PC-3 (cell line): ENCODE measurements at places on chromosomes 1 and 21. TPM values are rescaled to one million over a fixed set of nuclear protein-coding genes. Genes with fewer than 3 reads are reported as not detected.

GRCh38 chr1:160623862-160624261, 23.0 kb downstream of the SLAMF1 start:
- DNase-seq: no peak
- H3K36me3 ChIP-seq: no peaks in the 10 kb centered on the region
- H3K27me3 ChIP-seq: peaks cover 73% of the 10 kb centered on the region
- H3K4me1 ChIP-seq: no peaks in the 10 kb centered on the region
- no peak overlapping the region for H3K27ac ChIP-seq

DNA sequence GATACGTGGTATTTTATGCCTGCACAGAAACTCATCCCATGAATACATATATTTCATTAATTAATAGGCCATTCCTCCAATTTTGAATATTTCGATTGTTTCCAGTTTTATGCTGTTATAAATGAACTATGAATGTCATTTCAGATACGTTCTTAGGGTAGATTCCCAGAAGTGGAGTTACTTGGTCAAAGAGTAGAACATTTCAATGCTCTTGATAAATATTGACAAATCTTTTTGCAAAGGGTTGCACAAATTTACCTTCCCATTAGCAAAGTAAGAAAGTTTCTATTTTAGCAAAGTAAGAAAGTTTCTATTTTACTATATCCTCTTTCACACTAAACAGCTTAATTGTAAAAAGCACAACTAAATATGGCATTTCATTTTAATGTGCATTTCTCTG, 48.9 kb downstream of the KCNT2 start:
- no peak overlapping the region for H3K27ac ChIP-seq
- no peaks in the 10 kb centered on the region for H3K27me3 ChIP-seq
- H3K4me3 ChIP-seq: no peak overlapping the region
- no peaks in the 10 kb centered on the region for H3K36me3 ChIP-seq
- no peak for DNase-seq

GRCh38 chr1:151146412-151147131, at the start of gene SEMA6C:
Gene SEMA6C, minus strand, starts transcription at chr1:151146631. Its CDS starts 4,010 bp downstream, at chr1:151142621.
- H3K27ac ChIP-seq: no peak within 1 kb of the TSS
- H3K4me1 ChIP-seq: peaks cover 8% of the 10 kb centered on the region; the same call in 1 of the 2 replicates
- no peaks in the 10 kb centered on the region for H3K27me3 ChIP-seq
- peak within 1 kb of the TSS; percentile 70 for H3K4me3 ChIP-seq

DNA sequence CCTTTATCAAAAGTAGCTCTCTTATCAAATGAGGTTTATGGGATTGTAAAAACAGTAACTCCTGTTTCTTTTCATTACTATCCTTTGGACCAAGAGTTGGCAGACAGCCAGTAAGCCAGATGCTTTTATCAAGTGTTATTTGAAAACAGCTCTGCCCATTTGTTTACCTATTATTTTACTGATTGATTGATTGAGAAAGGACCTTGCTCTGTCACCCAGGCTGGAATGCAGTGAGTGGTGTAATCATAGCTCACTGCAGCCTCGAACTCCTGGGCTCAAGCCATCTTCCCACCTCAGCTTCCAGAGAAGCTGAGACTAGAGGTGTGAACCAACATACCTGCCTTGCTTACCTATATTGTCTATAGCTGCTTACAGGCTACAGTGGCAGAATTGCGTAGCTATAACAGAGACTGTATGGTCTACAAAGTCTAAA, 3.6 kb downstream of the PRKAB2 start:
- H3K36me3 ChIP-seq: peaks cover 19% of the 10 kb centered on the region
- peak overlapping the region; percentile 86; the same call in 1 of the 2 replicates for H3K4me3 ChIP-seq

KMO gene
- total RNA-seq: 0.29 and 1.2 TPM in 2 replicates

RNF220 gene
- total RNA-seq: 66.6 and 100 TPM in 2 replicates

CHODL gene
- total RNA-seq: not detected in 2 replicates

MIXL1 gene
- total RNA-seq: not detected in 2 replicates

DNA sequence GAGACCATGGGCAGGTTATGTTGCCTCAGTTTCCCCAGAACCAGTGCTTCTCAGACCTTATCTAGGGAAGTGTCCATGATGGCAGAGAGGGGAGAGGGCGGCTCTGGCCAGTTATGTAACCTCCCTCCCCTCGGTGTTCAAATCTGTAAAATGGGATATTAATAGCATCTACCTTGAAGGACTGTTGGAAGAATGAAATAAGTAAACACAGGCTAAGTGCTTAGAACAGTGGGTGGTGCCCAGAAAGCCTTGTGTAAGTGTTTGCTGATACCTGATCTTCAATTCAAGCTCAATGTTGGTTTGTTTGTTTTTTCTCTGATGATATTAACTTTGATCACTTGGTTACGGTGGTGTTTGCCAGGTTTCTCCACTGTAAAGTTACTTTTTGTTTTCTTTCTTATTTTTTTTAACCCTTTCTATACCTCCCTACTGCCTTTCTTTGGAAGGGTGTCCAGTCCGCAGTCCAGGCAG, 34.9 kb downstream of the EPHA2 start:
- H3K4me3 ChIP-seq: no peak overlapping the region
- H3K27ac ChIP-seq: peak overlapping the region; percentile 58
- DNase-seq: peak; percentile 81
- H3K36me3 ChIP-seq: peaks cover 26% of the 10 kb centered on the region
- no peaks in the 10 kb centered on the region for H3K27me3 ChIP-seq
- H3K4me1 ChIP-seq: peaks cover 42% of the 10 kb centered on the region

- H3K4me1 ChIP-seq: no peaks in the 10 kb centered on the region
- H3K27me3 ChIP-seq: peaks cover 56% of the 10 kb centered on the region
- no peak overlapping the region for H3K27ac ChIP-seq
- H3K36me3 ChIP-seq: no peaks in the 10 kb centered on the region
These were observed 134.5 kb downstream of the HHIPL2 start for GRCh38 chr1:222413436-222413835.

DNA sequence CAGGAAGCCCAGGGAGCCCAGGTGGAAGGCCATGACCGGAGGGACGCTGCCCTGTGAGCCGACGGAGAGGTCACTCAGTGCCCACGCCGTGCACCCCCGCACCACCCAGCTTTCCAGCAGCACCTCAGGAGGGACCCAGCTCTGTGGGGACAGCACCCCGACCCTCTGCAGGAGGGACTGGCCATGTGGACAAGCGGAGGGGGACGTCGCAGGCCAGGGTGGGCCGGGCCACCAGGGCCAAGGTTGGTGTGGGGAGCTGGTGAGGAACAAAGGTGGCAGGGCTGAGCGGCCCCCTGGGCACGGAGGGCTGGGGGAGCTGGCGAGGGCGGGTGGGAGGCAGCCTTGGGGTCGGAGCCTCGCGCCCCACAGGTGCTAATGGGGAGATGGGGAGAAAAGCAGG, 22.8 kb downstream of the NADK start:
- H3K36me3 ChIP-seq: peaks cover 56% of the 10 kb centered on the region
- DNase-seq: no peak
- no peaks in the 10 kb centered on the region for H3K27me3 ChIP-seq
- no peak overlapping the region for H3K27ac ChIP-seq
- peaks cover 24% of the 10 kb centered on the region for H3K4me1 ChIP-seq

OSCP1 gene
- total RNA-seq: 3.8 and 7.3 TPM in 2 replicates

GBP6 gene
- 0.17 and 0.40 TPM in 2 replicates for total RNA-seq
